Endodermal cell (in vitro differentiated cells): ENCODE measurements at places on chromosomes 12 and 14.

- no peak for DNase-seq
Observed at GRCh38 chr14:73403181-73403752, 55.1 kb downstream of the NUMB start.

GRCh38 chr12:110638796-110639195 lies 24.9 kb downstream of the TCTN1 start:
- no peak for DNase-seq

- no peak for DNase-seq
Observed at GRCh38 chr12:2698566-2698965, 96.2 kb upstream of the FKBP4 start.

GRCh38 chr14:40393143-40393542 lies 960.9 kb upstream of the FBXO33 start:
- no peak for DNase-seq

DNA sequence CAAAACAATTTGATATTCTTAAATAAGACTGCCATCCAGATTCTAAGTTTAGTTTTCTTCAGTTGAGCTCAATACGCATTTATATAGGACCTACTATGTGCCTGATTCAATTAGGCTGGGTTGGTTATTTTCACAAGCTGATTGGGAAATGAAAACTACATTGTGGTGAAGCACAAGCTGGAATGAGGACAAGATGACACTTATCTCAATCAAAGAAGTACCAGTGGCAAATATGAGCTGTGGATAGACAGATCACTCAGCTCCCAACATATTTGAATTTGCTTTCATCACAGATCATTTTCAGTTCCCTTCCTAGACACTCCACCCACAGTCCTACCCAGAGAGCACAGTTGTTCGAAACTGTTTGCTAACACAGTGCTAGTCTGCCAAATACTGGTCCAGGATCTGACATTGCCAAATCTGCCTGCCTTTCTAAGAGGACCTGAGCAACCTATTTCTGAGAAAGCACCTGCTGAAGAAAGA lies 74.7 kb downstream of the LLPH start:
- DNase-seq, result no peak

DNA sequence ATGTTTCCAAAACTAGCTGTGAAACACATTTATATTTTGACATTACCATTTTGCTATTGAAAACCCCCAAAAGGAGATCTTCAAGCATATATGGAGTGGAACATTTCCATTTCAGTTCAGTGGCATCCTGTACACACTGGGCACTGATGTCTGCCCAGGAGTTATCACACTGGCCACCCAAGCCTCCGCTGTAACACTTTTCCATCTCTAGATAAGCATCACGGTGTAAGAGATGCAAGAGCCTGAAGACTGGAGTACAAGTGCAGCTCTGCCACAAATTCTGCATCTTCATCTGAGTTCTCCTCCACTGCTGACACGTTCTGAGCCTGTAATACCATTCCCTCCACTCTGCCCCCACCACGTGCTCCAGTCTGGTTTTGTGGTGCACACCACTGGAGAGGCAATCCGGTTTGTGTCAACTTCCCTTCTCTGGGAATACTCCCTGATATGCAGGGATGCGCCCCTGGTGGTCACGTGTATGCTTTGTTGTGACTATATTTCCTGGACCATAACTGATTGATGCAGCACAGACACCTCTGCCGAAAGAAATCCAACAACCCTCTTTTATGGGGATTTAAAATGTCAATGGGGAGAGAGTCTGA lies 12.7 kb downstream of the SPTLC2 start:
- no peak for DNase-seq

GRCh38 chr14:94310248-94310647 lies 12.9 kb downstream of the SERPINA6 start:
- DNase-seq, result no peak

GRCh38 chr12:21678959-21679358 lies 21.3 kb upstream of the LDHB start:
- DNase-seq, result no peak

- no peak for DNase-seq
Observed at GRCh38 chr12:98173773-98174427, 341.5 kb upstream of the TMPO start.

DNA sequence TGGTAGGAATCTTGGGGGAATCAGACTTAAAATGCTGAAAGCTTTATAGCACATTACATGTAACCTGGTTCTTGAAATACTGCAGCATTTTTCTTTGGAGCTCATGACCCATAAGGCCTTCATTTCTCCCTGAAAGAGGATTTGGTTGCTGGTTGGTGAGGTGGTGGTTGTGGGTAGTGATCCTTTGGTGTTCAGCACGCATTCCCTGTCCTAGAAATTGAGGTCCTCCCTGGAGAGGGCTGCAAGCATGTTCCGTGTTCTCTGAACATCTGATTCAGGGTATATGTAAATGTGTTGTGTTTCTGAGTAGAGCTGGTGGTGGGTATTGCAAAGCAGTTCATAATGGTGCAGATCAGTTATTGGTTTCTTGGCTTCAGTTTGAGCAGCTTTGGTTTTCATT lies 2.0 kb downstream of the SCN8A start:
- DNase-seq, result no peak

DNA sequence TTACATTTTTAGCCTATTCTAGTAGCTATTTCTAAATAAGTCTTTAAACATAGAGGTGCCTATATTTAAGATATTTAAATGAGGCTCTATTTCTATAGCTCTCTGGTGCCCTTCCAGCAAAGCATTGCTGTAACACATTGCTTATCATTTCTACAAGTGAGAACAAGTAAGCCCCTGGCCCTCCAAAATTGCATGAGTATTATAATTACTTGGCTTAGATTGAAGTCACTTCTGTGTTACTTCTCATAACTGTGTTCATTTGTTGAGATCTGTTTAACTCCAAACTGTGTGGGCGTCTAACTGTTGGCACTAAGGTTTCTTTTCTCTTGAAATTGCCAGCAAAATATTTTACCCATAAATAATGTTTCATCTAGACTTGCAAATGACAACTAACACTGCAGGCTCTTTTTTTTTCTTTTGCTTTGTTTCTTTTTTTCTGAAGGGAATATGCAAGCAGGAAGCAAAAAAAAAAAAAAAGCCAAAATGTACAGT lies 66.5 kb downstream of the DAD1 start:
- no peak for DNase-seq

DNA sequence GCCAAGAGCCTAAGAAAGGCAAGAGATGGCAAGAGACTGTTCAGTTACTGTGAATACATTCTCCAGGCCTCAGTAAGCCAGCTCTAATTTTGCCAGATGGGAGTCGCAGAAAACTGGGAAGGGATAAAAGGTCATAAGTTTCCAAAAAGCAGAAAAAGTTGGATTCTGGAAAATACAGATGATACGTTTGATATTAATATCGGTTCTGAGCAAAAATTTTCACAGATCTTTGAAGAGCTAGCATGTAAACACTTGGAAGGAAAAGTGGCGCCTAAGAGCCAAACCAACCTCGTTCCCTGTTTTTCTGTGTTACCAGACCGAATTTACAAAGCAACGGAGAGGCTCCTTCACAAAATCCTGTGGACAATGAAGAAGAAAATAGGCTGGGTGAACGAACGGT lies 7.8 kb upstream of the EML1 start:
- peak; percentile 10 for DNase-seq

- DNase-seq, result peak; percentile 86
Observed at GRCh38 chr12:108519558-108519957, 4.5 kb downstream of the FICD start.

DNA sequence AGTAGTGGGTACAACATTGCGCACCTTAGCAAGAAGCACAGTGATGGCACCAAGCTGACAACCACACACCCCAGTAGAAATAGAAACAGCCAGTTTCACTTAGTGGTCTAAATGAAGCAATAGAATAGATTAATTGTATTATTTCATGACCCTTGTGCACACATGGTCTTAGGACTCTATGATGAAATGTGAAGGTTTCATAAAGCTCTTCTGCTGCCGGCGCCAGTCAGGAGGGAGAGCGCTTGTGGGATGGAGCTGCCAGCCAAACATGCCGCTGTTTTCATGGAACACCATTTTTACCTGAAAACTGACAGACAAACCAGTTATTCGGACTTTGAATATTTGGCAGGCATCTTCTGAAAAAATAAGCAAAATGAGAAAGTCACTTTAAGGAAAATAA lies 100.0 kb downstream of the PPP2R5C start:
- no peak for DNase-seq

- no peak for DNase-seq
Observed at GRCh38 chr12:94504386-94504785, 44.7 kb upstream of the CEP83 start.

DNA sequence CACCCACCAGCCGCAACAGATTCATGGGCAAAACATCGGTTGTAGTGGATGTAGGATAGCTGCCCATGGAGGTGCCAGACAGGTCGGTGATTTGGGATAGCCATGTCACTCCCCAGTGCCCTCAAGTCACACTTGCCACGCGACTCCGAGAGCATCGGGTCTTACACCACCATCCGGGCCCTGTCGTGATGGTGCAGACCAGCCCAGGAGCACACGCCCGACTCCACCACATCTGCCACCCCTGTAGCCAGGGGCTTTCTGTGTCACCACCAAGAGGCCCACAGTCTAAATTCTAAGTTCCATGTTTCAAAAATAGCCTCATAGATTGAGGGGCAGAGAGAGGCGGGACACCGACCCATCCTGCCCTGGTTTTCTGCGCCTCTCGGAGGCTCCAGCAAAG lies 18.0 kb downstream of the FOXN4 start:
- DNase-seq, result no peak

DNA sequence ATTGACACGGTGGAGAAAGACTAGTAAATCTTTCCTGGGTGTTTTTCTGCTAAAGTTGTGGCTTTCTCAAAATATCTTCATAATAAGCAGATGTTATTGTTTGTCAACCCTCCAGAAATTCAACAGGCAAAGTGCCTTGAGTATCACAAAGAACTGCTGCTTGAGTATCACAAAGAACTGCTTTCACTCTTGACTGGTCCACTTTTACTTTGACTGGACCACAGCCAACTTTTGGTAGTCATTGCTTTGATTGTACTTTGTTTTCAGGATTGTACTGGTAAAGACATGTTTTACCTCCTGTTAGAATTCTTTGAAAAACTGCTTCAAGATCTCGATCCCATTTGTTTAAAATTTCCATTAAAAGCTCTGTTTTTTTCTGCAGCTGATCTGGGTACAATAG lies 62.6 kb downstream of the PDZRN4 start:
- no peak for DNase-seq

- no peak for DNase-seq
Observed at GRCh38 chr14:106218174-106218573, 691.8 kb downstream of the TMEM121 start.

- DNase-seq, result no peak
Observed at GRCh38 chr14:40485688-40486087, 1053.5 kb upstream of the FBXO33 start.

DNA sequence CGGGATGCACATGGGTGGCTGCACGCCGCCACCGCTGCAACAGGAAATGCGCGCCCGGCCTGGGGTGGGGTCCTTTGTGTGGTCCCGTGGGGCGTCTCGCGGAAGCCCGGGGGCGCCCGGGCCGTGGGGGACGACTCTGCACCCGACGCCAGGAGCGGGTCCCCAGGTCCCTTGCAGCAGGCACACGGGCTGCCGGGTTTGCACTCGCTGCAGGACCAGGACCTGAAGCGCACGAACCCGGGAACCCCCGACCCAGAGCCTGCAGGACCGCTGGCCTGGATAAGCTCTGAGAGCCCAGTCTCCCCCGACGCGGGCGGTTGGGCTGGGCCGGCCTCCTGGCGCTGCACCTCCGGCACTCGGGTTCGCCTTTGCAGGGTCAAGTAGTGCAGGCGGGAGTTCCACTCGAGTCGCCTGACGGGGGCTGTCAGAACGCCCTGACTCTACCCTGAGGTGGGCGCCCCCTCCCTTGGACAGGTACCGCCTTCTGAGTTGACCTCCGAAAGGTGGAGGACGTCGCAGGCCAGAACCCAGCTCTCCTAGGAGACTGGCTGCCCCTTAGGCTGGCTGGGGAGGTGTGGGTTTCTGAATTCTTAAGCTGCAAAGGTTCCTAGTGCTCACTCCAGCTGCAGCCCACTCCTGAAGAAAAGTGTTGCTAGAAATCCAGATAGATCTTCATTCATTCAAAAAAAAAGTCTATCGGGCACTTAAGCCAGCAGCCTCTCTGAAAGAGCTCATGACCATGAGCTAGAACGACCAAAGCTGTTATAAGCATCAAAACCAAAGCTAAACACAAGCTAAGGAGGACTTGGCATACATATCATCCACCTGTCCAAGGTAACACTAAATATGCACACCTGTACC lies 68.0 kb downstream of the RNF34 start:
- DNase-seq, result peak; percentile 93

- DNase-seq, result peak; percentile 79
Observed at GRCh38 chr14:51865953-51866747, 5.7 kb downstream of the GNG2 start.

DNA sequence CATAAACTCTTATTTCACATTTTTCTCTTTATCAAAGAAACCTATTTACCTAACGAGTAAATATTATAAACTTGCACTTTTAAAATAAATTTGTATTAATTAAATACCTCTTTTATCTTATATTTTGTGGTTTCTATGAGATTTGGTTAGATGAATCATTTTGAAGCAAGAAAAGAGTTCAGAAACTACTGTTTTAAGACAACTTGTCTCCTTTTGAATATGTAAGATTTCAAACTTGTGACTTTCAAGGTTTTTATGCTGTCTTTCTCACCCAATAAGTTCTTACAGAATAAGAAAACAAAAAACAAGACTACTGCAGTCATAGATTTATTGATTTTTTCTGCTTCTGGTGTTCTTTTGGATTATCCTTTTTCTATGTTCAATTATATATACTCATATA lies 339.0 kb downstream of the SNAPC1 start:
- DNase-seq, result no peak

DNA sequence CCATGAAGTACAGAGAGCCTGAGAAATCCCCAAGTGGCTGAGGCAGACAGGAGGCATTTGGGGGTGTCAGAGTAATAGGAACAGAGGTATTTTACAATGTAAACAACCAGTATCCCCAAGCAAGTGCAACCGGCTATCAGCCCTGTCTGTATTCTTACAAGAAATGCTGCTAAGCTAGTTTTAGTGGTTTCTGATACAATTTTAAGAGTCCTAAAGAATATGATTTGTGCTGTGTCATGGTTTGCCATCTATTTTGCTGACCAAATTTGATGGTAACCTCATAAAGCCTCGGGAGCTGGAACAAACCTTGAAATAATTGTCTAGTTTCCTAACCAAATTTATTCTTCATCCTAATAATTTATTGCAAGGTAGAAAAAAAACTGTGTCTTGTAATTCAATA lies 46.7 kb upstream of the EGLN3 start:
- no peak for DNase-seq

DNA sequence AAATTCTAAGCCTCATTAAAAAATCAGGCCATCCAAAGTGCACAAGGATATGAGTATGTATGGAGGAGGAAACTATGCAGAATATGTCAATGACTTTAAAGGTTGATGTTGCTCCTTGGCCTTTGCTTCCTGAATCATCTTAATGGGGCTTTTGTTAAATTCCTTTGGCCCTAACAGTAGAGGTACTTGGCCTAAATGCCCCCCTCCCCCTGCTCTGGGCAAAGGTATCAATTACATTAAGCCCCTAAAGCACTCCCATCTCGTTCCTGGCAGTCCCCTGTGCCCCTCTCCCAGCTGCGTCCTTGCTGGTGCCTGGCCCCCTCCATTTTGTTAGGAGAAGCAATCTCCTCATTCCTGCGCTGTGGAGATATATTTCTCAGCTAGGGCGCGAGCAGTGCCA lies 4.8 kb downstream of the COPZ1 start:
- peak; percentile 60 for DNase-seq
